Amygdala (tissue), 56 donors: ENCODE measurements at places on chromosomes 6 and 20.

- DNase-seq, result no peak
Measured at GRCh38 chr6:117307655-117308054, 42.3 kb downstream of the VGLL2 start.

GRCh38 chr6:38504996-38505395 lies 134.7 kb downstream of the BTBD9 start:
- no peak for DNase-seq

GRCh38 chr20:57379263-57379647 lies 11.9 kb upstream of the RBM38 start:
- DNase-seq, result no peak

DNA sequence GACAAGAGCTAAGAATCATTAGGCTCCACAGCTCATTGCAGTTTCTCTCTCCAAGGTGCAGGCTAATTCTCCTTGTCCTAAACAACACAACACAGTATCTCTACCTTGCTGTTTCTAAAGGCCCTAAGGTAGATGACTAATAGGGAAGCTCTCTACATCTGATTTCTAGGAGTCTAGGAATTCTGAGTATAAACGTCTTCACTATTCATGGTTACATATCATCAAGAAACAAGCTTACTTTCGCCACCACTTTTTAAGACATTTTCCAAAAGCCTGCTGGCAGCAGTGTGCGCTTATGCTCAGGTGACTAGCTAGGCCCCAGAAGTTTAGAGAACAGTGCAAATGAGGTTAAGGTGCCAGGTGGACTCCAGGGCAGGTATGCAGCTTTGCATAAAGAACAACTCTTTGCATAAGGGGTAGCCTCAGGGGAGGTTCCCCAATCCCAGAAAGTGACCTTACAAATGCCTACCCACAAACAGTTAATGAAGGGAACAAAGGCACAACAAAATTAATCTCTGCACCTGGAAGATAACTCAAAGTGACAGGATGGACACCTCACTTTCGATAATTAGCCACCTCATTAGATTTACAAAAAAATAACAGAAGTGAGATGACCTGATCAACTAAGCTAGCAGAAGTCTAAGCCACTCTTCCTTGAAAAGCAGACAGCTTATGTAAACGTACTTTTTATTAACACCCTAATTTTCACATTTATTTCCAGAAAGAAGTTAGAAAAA lies 20.1 kb downstream of the B4GALT5 start:
- DNase-seq, result no peak

DNA sequence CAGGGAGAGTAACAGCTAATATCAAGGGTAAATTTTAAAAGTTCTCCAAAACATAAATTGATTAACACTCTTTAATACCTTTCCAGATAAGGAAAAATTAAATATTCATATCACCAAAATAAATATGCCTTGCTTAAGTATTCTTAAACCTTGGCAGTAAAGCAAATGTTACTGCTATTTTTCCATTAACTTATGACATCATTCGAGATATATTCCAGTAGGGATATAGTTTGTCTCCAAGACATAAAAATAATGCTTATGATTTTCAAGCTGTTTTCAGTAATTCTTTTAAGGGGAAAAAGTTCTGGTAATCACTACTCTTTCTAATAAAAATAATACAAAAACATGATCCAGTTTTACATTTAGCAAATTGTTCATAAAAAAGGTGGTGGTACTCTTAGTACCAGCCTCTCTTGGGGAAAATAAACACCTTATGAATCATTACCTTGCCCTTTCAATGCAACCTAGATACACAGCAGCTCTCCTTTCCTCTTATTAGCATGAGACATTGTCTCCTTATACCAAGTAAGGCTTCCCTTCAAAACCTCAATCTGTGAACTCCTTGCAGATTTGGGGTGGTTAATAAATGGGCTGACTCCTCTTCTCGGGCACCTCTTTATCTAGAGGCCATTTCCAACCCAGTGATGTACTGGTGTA lies 31.5 kb upstream of the LTV1 start:
- no peak for DNase-seq

DNA sequence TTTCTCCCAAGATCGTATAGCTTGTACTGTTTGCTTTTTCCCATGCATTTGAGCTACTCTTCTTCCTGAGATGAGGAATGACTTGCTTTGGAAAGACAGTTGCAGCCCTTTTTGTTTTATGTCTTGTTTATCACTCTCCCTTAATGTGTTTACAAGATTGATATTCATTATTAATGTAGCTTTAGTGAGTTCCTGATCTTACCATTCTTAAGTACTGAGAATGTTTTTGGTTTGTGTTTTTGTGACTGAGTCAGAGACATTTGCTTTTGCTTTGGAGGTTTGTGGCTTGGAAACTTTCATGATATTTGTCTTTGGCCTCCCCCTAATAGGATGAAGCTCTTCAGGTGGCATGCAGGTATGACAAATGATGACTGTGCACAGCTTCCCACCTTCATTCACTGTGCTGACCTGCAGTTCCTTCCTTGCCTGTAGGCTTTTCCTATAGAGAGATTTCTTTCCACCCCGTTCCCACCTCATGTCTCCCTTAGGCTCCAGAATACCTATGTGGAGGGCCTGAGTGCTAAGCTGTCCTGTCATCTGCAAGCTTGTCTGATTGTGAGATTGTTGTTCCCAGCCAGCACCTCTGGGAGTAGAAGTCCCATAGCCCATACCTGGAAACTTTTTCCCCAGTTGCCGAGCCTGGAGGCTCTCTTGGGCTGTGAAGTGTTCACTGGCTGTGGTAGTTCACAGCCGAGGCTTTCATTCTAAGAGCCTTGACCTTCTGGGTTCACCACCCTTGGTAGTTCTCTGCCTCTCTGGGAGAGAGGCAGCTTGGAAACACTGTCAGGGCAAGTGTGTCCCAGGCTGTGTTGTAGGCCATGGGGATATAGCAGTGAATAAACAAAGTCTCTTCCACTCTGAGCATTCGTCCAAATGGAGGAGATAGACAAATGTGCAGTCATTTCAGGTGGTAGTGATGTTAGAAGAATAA lies 27.1 kb downstream of the CDS2 start:
- DNase-seq, result no peak

DNA sequence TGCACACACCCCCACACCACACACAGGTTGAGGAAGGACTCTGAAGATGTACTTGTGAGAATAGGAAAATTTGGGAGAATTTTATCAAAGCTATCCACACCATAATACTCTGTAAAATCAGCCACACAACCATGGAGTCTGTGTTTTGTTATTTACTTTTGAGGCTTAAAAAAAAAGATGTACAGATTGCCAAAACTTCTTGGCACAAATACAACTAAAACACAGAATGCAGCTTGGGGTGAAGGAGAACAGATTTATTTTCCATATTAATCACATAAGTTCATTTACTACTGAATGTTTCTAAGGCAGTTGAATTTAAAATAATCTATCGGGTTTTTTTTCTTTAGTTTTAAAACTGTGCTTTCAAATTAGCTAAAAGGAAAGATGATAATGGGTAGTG lies 32.8 kb upstream of the KCNQ5 start:
- DNase-seq, result no peak

- no peak for DNase-seq
Measured at GRCh38 chr6:40732878-40733277, 145.7 kb upstream of the LRFN2 start.

- no peak for DNase-seq
Measured at GRCh38 chr6:82080767-82081166, 166.8 kb downstream of the IBTK start.

- DNase-seq, result no peak
Measured at GRCh38 chr6:1486387-1486786, 97.0 kb downstream of the FOXF2 start.

GRCh38 chr20:34426026-34426425 lies 63.0 kb downstream of the ITCH start:
- DNase-seq, result no peak

DNA sequence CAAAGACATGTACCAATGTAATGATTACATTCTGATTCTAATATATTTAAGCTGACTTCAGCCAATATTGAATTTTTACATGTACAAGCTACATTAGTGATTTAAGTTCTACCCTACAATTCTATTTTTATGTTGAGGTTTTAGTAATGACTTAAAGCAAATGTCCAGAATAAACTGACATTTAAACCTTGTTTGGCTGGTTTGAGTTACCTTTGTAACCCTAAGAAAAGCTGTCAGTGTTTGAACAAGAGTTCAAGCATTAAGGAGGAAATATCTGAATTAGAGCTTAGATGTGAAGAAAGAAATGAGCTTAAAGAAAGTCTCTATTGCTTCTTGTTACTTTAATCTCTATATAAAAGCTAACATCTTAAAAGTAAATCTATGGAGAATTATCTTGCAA lies 710.6 kb upstream of the EPHA7 start:
- no peak for DNase-seq

GRCh38 chr6:46381057-46381456 lies 110.2 kb downstream of the RCAN2 start:
- no peak for DNase-seq

DNA sequence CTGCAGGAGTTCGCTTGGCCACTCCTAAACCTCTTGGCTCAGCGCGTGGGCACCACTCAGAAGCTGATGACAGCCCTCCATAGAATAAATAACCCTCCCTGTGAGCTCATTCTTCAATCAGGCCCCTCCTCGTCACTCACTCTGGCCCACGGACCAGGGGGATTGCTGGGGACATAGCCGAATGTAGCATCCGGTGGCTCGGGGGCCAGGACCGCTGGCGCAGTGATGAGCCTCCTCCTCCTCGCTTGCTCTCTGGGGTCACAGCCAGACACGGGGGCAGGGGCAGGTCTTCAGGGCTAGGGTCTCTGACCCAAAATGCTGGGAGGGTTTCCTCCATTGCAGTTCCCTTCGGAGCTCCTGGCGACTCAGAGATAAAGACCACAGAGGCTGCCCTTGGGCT lies 79.9 kb downstream of the TFAP2C start:
- DNase-seq, result no peak

- no peak for DNase-seq
Measured at GRCh38 chr6:127497410-127497809, 21.7 kb downstream of the MTCL3 start.

DNA sequence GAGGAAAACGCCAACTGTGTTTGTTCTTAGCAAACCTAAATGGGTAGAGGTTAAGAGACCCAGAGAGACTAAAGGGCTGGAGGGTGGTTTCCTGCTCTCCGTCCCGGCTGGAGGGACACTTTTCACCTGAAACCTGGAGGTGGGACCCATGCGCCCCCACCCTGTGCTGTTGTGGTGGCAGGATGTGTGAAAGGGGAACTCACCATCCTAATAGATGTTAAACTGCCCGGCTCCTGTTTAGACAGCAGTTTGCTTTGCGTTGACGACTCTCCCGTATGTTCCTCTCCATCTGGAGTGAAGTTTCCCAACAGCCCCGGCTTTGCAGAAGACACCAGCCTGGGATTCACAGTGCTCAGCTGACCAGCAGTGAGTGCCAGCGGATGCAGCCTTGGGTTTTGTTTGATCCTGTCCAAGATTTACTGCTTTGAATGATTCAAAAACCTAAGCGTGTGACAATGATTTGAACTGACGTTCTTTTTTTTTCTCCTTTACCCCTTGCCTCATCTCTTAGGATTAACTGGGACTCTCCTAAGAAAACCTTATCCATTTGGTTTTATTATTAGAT lies 66.0 kb downstream of the CDH4 start:
- no peak for DNase-seq

DNA sequence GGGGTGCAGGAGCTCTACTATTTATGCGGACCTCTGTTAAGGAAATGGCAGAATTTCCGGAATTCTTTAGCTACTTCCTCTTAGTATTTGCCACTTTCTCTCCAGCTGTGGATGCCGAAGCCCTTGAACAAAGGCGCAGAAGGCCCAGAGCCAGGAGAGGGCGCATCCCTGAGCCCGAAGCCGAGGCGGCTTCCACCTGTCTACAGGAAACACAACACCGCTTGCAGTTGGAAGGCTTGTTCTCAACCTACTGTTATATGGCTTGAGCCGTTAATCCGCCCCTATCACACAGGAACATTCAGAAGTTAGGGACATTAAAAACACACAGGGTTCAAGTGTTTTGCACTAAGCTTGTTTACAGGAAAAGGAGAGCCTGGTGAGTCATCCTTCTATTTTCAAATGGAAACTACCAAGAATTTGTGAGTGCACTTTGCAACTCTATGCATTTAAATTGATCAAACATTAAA lies 417.1 kb downstream of the BCKDHB start:
- no peak for DNase-seq

- no peak for DNase-seq
Measured at GRCh38 chr6:43712579-43712978, 25.0 kb upstream of the MRPS18A start.

DNA sequence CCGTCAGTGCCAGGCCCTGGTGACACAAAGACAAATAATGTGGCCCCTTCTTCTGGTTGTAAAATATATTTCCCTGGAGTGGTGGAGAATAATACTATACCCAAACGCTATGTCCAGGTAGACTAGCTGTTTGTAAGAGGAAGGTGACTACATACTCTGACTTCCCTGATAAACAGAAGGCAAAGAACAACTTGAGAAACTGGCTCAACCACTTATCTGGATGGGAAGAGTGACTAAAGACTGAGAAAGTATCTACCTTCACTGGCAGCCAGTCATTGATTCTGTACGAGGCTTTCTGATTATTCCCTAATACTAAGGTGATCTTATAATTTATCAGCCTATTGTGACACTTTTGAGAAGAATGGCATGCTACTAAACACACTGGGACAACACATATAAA lies 569.7 kb downstream of the EPHA7 start:
- no peak for DNase-seq

GRCh38 chr20:50249447-50250388 lies 59.1 kb downstream of the CEBPB start:
- DNase-seq, result no peak

- no peak for DNase-seq
Measured at GRCh38 chr6:14193524-14193923, 76.0 kb downstream of the CD83 start.

DNA sequence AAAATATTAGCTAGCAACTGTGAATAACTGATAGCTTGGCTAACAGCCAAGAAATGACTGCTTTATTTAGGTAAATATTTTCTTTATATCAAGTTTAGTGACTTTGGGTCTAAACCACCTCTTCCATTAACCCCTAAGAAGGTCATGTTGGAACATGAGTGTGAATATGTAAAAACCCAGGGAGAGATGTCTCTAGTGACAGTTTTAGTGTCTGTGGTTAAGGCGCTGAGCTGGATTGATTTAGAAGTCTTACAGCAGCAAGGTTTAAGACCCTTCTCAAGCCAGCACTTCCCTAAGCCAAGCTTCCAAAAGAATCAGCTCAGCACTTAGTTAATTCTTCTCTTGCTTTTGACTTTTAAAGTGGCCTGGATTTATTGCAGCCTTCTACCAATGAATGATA lies 11.4 kb upstream of the SIRT5 start:
- DNase-seq, result no peak

DNA sequence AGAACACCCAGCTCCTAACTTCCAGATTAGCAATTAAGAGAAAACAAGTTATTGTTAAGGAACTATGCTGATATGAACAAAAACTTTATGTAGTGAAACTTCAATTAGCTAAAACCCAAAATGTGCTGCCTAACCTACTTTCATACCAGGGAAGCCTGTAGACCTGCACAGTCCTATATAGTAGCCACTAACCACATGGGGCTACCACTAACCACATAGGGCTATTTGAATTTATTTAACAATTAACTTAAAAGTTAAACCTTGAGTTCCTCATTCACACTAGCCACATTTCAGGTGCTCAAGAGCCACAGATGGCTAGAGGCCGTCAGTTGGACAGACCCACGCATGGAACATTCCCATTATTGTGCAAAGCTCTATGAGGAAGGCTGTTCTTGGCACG lies 72.4 kb upstream of the LAMP5 start:
- no peak for DNase-seq
